Stimulated activated CD4-positive, alpha-beta T cell treated with anti-CD3 and anti-CD28 coated beads, Interleukin-4, amount 100 ng/mL, for 1 hour (primary cell): ENCODE measurements at places on chromosomes 5 and 9.

DNA sequence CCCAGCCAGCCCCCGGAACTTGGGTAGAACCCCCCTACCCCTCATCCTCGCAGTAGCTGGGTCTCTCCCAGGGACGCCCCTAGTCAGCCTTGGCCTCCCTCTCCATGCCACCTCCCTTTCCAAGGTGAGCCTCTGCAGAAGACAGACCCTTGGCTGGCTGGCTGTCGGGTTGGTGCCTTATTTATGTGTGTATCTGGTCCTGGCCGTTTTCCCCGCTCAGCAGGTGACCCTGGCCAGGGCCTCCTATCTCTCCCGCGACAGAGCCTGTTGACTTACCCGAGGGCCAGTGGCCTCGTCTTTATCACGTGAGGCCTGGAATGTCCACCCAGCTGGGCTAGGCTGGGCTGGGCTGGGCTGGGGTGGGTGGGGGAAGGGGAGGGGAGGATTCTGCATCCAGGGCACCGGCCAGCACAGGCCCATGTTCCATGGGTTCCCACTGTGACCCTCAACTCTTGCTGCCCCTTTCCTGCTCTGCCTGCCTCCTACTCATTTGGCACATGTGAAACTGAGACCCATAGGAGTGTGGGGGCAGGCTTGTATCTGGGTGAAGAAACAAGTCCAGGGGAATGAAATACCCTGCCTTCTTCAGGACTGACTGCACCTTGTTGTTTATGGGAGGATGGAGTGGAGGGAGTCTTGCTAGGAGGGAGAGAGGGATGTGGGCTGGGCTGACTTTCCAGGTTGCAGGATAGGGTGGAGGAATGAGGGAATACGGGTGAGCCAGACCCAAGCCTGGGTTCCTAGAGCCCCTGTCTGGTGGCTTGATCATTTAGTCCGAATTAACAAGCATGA lies 3.1 kb downstream of the CXXC5 start:
- no peak for DNase-seq

GRCh38 chr9:5510989-5511388 lies 658 bp downstream of the PDCD1LG2 start:
- DNase-seq, result no peak

GRCh38 chr5:163821142-163821541 lies 315.7 kb downstream of the MAT2B start:
- no peak for DNase-seq

- DNase-seq, result no peak
Measured at GRCh38 chr5:135891268-135891667, 4.4 kb downstream of the IL9 start.

- DNase-seq, result no peak
Measured at GRCh38 chr5:44868541-44868940, 59.8 kb downstream of the MRPS30 start.

DNA sequence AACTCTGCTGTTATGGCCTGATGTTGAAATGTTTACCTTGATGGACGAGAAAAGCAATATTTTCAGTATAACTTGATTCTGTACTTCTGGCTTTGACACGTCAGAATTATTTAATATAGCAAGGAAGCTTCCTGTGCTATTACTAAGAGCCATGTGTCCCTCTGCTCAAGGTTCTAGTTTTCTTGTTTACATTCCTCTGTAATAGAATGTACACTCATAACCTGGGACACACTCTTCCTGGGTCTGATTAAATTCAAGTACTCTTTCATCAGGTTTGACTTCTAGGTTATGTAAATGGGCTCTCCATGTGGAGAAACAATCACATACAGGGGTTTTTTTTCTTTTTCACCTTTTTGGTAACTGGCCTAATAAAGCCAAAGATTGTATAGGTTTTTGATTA lies 33.1 kb downstream of the GTF3C4 start:
- no peak for DNase-seq

- no peak for DNase-seq
Measured at GRCh38 chr5:130110328-130110727, 206.1 kb downstream of the CHSY3 start.

DNA sequence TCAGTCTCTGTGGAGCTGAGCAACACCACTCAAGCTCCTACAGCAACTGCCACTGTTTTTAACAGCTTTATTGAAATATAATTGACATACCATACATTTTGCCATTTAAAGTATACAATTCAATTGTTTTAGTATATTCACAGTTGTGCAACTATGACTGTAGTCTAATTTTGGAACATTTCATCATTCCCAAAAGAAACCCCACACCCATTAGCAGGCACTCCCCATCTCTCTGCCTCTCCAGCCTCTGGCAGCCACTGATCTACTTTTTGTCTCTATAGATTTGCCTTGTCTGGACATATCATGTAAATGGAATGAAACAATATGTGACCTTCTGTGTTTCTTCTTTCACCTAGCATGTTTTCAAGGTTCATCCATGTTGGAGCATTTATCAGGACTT lies 43.5 kb downstream of the RUSC2 start:
- no peak for DNase-seq

DNA sequence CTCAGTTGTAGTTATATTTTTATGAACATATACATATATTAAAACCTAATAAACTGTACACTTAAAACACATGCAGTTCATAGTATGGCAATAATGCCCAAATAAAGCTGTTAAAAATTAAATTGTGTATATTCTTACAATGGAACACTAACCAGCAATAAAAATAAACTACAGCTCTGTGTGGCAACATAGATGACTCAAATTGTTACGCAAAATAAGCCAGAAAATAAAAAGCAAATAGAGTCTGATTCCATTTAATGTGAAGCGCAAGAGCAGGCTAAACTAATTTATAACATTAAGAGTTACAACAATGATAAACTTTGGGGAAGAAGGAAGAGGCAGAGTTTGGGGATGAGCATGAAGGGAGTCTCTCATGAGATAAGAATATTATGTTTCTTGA lies 597.3 kb downstream of the TLE1 start:
- DNase-seq, result no peak

DNA sequence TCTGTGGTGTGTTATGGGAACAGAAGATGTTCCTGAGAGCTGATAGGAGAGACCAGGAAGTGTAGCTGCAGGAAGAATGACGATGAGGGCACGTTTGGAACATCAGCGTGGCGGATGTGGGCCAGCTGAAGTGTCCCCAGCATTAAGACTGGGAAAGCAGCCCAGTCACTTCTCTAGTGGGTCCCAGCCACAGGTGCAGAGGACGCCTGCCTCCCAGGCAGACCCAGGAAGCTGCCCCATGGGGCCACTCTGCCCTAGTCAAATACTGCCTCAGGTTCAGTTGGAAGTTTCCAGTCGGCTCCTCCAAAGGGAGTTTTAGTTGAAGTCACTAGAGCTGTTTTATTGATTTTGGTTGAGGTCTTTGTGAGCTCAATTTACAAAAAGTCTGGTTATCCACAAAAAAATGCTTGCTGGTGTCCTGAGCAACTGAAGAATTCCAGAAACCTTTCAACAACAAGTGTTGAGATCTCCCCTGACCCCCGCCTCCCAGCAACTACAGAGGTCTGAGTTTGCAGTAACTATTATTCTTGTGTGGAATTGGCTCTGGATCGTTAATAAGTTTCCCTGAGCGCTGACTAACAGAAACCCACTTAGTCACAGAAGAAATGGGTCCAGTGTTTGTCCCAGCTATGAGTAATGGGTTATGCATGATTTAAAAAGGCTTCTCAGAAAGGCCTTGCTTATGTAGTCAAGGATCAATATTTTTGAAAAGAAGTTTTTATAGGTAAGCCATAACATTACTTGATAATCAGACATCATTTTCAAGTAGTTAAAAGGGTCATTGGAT lies 294.1 kb downstream of the FANCC start:
- no peak for DNase-seq

DNA sequence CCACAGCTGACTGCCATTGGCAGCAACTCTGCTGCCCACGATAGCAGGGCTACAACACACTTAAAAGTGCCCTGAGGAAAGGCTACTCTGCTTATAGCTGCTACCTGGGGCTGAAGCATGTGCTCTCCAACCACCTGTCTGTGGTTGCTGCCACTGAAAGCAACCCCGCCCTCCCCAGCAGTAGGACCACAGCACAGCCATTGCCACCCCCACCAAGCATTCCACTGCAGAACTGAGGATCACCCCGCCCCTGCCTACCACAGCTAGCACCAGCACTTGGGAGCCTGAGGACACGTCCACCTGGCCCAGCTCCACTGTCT lies 85.8 kb downstream of the LPAR1 start:
- no peak for DNase-seq

DNA sequence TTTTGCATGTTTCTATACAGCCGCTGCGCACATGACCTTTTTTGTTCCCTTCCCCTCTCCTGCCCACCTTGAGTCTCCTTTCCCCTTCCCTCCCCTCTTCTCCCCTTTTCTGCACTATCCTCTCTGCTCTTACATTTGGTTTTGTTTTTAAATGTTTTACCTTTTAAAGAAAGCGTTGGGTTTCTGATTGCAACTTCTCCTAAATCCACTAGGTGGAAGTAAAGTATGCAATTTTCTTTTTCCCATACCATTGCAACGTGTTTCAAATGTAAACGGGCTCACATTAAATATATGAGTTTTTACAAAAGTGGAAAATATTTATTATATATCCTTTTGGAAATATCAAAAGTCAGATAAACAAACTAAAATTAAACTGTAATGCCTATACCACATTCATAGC lies 500.9 kb downstream of the DIRAS2 start:
- DNase-seq, result no peak

- no peak for DNase-seq
Measured at GRCh38 chr5:35313291-35313690, 83.0 kb upstream of the PRLR start.

DNA sequence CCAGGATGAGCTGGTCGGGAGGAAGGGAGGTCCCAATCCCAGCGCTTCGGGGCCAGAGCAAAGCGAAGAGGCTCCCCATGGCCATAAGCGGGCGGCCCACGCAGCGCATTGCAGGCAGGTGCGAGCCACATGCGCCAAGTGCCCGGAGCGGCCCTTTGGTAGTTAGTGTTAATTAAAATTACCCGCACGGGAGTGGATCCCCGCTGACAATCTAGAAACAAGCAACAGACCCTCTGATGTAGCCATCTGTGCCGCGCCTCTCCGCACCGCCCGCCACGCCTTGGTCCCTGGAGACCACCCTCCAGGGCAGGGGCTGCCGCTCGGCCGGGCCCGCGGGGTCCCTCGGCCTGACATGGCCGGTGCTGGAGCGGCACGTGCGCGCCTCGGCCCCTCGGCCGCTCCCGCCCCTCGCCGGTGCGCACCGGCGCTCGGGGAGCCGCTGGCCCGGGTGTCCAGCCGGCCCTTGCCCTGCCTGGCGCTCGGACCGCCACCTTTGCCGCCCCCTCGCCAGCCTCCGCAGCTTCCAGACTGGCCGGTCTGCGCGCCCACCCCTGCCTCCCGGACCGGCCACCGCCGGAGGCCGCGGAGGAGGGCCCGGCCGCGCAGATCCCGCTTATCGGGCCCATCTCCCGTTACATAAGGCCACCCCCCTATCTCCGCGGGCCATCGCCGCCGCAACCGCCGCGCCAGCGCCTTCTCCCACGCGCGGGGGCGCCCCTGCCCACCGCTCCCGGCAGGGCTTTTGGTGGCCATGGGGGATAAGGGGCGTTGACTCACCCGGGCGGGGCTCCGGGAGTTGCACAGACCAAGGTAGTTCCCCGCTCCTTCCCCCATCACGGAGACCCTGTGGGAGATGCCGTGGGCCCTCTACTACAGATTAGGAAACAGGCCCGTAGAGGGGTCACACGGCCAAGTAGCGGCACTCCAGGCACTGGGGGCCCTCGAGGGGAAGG lies 1.9 kb upstream of the IL13 start:
- peak; percentile 49 for DNase-seq

DNA sequence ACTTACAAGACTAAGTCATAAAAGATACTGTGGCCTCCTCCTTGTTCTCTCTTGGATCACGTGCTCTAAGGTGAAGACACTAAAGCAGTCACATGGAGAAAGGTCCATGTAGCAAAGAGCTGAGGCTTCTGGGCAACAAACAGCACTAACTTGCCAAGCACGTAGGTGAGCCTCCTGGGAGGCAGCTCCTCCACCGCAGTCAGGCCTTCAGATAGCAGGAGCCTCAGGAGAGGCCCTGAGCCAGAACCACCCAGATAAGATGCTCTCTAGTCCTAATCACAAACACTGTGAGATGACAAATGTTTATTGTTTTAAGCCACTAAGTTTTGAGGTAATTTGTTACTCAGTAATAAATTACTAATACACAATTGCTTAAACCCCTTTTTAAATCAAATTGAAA lies 38.0 kb downstream of the WDR41 start:
- DNase-seq, result no peak

DNA sequence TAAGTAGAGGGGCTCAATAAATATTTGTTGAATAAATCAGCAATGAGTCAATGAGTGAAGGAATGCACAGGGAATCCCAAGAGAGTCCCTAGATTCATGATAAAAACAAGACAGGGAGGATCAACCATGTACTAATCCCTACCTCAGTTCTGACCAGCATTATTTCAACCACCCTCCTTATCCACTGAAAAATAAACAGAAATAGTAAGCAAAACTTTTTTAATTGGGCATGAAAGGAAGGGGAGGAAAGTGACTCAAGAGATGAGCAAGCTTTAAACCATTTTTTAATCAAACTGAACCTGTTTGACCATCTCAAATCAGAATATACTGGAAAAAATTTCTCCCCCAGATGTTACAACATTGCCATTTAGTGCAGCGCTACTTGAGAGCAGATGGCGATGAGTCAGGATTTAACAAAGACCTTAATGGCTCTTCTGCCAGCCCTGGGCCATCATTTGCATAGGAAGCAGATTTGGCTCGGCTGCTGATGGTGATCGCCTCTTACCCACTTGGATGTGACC lies 194.8 kb upstream of the SLC30A5 start:
- no peak for DNase-seq

DNA sequence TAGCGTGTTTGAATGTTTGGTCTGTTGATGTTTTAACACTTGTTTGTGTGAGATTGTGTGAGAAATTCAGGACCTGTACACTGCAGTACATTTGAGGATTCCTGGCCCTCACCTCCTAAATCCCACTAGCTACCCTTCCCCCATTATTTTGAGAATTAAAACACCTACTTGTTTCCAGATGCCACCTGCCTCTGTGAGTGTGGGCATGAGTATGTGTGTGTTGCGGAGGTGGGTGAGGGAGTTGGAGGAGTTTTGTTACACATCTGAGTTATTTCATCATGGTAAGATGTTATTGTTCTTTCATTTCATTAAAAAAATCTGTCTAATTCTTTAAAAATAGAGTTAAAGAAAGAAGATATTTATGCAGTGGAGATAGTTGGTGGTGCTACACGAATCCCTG lies 36.3 kb downstream of the HSPA4 start:
- DNase-seq, result no peak

DNA sequence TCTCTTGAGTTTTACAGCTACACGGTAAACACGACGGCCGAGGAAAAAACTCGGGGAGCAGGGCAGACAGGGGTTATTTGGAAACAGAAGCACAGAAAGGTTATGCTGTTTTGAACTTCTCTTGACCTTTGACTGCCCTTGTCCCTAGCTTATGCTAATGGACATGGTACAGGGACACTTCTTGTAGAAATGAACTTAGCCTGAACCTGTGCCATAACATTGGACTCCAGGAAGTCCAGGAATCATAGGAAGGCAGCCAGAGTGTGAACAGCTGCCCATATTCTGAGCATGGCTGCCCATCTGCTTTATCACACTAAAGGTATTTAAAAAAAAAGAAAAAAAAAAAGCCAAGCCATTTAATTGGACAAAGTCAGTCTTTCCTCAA lies 46.1 kb downstream of the NR6A1 start:
- no peak for DNase-seq

- DNase-seq, result no peak
Measured at GRCh38 chr5:84088996-84089395, 295.7 kb downstream of the EDIL3 start.
